ENCODE measurements at places on chromosomes 5 and 9. TPM values are rescaled to one million over a fixed set of nuclear protein-coding genes. Genes with fewer than 3 reads are reported as not detected.

AIF1L gene
- 87.8 TPM for total RNA-seq

DNA sequence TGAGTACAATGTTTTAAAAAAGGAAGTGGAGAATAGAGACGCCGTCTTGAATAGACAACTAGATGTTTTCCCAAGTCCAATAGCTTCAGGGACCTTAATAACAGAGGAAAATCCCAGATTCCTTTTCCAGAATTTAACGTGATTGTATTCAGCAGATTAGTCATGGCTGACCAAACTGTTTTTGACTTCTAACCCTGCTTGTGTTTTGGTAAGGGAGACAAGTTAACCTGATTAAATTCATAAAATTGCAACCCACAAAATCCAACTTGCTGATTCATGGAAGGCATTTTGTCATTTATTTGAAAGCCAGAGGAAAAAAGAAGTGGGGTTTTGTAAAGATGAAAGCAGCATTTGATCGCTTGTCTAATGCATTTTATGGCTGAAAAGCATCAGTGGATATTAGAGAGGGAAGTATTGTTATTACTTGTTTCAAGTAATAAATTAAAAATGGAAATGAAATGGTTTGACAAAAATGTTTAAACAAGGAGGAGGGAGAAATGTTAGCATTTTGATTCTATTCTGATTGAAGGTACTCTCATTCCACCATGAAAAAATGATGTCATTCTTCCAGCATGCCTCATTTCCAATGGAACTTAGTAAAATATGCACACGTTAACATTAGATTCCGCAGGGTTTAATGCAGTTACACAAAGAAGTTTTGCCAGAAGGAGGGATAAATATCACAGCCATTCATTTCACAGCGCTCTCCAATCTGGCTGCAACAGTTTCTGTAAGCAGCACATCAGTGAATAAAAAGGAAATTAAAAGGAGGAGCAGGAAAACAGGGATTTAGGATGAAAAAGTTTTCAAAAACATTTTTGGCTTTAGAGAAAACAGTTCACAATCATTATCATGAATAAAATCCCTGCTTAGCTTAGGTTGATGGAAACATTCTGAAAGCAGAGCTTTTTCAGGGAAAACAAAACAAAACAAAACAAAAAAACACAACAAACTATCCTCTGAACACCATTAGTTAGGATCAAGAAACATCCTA, 314.7 kb downstream of the PRR16 start:
- no peaks in the 10 kb centered on the region for H3K36me3 ChIP-seq
- H3K4me1 ChIP-seq = peaks cover 11% of the 10 kb centered on the region
- no peak overlapping the region for H3K4me3 ChIP-seq
- DNase-seq = no peak
- H3K27me3 ChIP-seq = no peaks in the 10 kb centered on the region

PCDHA1 gene
- 3.2 TPM for total RNA-seq

GRXCR2 gene
- not detected for total RNA-seq

GPRIN1 gene
- 14.6 TPM for total RNA-seq

All from GM23338 (cell line).